ENCODE measurements at places on chromosomes 7 and 10.
A peak's percentile ranks its signal among the peaks of the same experiment; 100 is the strongest.

GRCh38 chr10:120555842-120556532, 99.0 kb downstream of the PLPP4 start:
- no peak for ATAC-seq

GRCh38 chr7:26965724-26966123, 101.3 kb upstream of the SKAP2 start:
- no peak for ATAC-seq

DNA sequence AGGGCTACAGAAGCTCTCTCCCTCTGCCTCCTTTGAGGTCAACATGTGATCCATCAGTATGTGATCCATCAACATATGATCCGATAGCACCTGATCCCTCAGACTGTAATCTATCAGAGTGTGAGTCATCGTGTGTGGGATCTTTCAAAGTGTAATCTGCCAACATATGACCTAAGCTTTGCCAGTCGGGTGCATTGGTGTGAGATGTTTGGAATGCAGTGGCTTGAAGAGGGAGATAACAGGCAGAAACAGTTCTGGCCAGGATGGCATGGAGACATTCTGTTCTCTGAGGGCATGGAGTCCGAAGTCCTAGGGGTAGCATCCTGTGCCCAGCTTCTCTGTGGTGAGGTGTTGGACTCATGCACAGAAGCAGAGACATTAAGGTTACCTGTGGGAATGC, 217.7 kb upstream of the ETV1 start:
- ATAC-seq = no peak

DNA sequence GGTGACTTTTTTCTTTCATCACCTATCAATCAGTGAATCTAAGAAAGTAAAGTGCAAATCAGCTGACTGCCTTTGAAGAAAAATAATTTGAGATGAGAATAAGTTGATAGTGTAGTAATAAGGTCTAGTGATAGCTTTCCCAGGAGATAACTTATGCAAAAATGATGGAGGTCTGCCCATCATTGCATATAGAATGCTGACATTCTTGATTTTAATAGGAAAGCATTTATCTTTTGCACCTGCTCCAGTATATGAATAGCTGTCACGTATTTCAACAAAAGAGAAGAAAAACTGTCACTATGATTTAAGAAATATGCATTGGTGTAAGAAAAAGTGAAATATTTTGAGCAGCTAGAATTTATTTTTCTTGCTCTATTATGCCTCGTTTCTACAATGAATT, 46.8 kb downstream of the PTTG1IP2 start:
- no peak for ATAC-seq

DNA sequence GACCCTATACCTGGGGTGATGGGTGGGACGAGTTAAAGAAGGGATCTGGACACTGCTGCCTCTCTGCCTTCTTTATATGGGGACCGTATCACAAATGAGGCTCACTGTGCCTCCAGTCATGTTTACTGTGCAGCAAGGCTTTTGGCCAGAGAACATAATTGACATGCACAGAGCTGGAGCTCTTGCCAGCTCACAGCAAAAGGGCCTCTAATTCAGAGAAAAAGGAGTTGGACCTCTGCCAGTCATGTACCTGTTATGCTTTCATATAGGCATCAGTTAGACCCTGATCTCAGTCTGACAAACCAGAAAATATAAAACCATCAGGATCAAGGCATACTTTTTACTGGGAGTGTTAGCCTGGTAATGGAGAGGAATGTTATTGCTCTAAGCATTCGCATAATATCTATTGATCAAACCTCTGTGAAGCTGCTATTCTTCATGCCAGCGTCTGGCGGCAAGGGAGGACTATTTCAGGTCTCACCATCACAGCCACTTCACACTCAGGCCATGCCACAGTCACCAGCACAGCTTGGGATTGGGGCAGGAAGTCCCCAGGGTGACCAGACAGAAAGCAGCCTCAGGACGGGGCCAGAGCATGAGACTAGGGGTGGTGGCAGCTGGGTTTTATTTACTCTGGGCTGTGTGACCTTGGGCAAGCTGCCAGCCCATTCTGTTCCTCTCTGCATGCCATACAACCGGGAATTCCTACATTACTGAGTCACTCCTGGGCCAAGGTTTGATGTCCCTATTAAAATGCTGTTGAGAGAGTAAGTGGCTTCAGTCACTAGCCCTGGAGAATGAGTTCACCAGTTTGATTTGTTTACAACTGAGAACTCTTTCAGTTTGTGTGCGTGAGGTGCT, 90.1 kb downstream of the NPSR1 start:
- peak; percentile 81 for ATAC-seq

- ATAC-seq = no peak
Measured at GRCh38 chr7:39712751-39713150, 89.4 kb downstream of the RALA start.

GRCh38 chr7:104061652-104062051, 72.2 kb upstream of the RELN start:
- ATAC-seq = no peak

DNA sequence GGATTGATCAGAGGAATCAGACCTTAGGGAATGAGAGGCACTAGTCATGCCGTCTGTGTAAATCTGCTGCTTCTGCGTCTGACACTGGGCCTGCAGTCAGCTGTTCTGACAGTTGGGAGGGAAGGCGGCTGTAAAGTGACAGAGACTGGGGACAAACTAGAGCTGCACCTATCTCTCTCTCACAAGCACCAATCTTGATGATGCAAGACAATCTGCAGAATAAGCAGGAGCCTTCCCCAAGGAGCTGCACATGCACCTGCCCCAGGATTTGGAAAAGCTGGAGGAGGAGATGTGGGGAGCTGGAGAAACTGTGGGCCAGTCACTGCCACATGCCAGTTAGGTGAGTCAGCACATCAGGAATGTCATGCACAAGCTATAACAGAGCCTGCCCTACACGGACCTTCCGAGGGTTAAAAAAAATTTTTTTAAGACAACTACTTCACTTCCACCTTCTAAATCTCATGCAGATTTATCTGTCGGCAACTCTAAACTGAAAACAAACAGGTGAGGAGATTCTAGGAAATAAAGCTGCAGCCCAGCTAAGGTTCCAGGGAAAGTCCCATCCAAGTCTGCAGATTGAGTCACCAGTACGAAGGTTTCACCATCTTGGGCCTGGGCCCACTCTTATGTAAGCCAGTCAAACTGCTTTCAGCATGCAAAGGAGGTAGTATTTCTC, 39.2 kb downstream of the ENO4 start:
- ATAC-seq = peak; percentile 97
